ENCODE measurements at places on chromosomes 11 and 22. TPM values are rescaled to one million over a fixed set of nuclear protein-coding genes. Genes with fewer than 3 reads are reported as not detected.

The ENTHD1 gene
- total RNA-seq, result not detected

- DNase-seq, result no peak
Measured at GRCh38 chr22:41500303-41500702, 31.4 kb downstream of the ACO2 start.

DNA sequence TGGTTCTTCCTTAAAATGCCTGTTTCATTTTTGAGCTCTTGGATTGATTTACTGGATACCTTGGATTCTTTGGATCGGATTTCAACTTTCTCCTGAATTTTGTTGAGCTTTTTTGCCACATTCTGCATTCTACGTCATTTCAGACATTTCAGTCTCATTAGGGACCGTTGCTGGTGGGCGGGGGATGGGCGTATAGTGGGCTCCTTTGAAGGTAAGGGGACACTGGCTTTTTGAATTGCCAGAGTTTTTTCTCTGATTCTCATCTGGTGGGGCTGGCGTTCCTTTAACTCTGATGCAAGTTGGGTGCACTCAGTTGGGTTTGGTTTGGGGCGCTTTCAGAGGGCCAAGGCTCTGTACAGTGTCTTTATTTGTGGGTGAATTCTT, 216.5 kb downstream of the DYNC2H1 start:
- no peak for DNase-seq

- DNase-seq, result no peak
Measured at GRCh38 chr11:20712912-20713311, 43.5 kb downstream of the NELL1 start.

The BTBD18 gene
- total RNA-seq, result not detected

GRCh38 chr11:39569789-39570188, 1889.7 kb downstream of the LRRC4C start:
- peak; percentile 38 for DNase-seq

The COPB1 gene
- total RNA-seq, result 128 TPM

- no peak for DNase-seq
Measured at GRCh38 chr11:7596975-7597391, 76.3 kb downstream of the CYB5R2 start.

The FOLH1 gene
- 1.3 TPM for total RNA-seq

- no peak for DNase-seq
Measured at GRCh38 chr22:37497062-37497599, 10.9 kb upstream of the MFNG start.

DNA sequence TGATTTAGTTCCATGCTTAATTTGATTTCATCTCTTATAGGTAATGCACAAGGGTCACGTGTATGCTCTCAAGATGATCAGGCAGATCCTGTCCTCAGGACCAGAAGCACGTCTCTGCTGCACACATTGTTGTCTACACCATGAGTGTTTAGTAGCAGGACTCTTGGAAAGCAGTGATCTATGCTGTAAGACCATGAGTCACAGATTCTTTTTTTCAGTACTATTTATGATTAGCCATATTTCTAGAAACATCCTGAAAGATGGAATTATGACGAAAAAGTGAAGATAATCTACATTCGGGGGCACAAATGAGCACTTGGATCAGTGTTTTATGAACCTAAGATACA, 29.6 kb downstream of the ZBED4 start:
- no peak for DNase-seq

DNA sequence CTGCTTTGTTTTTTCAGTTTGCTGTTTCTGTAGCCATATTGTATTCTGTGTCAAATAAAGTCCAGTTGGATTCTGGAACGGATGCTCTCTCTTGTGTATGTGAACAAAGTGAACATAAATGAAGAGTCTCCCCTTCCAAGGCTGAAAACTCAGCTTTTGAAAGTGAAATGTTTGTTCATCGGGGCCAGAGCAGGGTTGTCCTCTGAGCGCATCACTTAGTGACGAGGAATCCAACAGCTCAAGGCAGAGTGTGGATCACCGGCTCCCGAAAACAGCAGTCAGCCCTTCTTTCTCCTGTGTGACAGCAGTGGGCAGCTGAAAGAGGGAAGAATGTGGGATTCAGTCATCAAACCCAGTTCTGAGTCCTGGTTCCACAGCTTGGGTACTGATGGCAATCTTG, 21.4 kb downstream of the RBX1 start:
- no peak for DNase-seq

The OR51A7 gene
- not detected for total RNA-seq

DNA sequence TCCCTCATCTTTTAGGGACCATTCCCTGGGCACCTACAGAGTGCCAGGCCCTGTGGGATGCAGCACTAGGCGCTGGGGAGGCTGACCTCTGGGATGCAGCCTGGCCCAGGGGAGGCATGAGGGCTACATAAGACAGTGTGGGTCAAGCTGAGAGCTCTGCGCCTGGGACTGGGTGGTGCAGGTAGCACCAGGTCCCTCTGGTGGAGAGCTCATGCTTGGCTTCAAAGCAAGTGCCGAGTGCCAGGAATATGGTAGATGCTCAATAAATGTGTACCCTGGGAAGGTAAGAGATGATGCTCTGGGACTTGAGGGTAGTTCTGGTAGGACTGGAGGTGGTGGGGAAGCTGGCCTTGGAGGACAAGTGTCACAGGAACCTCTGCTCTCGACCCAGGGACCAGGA, 2.0 kb upstream of the MPPED1 start:
- no peak for DNase-seq

The APOL4 gene
- 19.4 TPM for total RNA-seq

The XKR3 gene
- total RNA-seq, result not detected

- no peak for DNase-seq
Measured at GRCh38 chr11:125930076-125930450, 15.8 kb upstream of the VSIG10L2 start.

The P4HA3 gene
- 3.0 TPM for total RNA-seq

All from muscle of leg (tissue), 16 donors.